LoVo (cell line): ENCODE measurements at places on chromosomes 4 and X.

- peak; percentile 49 for DNase-seq
Observed at GRCh38 chrX:12791257-12792228, at the start of gene PRPS2. Gene PRPS2, plus strand, starts transcription at chrX:12791412. Its CDS starts 86 bp downstream, at chrX:12791498.

- peak; percentile 96 for DNase-seq
Observed at GRCh38 chr4:40576651-40577480, 52.8 kb downstream of the RBM47 start.

GRCh38 chrX:53093748-53094581 is at the start of gene KANTR:
Gene KANTR, plus strand, starts transcription at chrX:53094142. Its CDS starts 30,131 bp downstream, at chrX:53124273.
- peak; percentile 89 for DNase-seq

- DNase-seq = no peak
Observed at GRCh38 chr4:152777488-152777887, 2.0 kb downstream of the TIGD4 start.

DNA sequence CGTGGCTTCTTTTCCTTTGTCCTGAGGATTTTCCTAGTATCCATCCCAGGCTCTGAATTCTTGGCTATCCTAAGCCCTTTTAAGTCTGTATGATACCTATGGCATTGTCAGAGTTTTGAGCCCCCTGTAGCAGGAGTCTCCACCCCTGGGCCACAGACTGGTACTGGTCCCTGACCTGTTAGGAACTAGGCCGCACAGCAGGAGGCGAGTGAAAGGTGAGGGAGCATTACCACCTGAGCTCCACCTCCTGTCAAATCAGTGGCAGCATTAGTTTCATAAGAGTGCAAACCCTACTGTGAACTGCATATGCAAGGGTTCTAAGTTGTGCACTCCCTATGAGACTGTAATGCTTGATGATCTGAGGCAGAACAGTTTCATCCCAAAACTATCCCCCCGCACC is 216.1 kb downstream of the RAPGEF2 start:
- DNase-seq = no peak

GRCh38 chrX:150767045-150767395 is 73.8 kb downstream of the MTMR1 start:
- no peak for DNase-seq

- no peak for DNase-seq
Observed at GRCh38 chr4:81751531-81752289, 280.0 kb upstream of the RASGEF1B start.

DNA sequence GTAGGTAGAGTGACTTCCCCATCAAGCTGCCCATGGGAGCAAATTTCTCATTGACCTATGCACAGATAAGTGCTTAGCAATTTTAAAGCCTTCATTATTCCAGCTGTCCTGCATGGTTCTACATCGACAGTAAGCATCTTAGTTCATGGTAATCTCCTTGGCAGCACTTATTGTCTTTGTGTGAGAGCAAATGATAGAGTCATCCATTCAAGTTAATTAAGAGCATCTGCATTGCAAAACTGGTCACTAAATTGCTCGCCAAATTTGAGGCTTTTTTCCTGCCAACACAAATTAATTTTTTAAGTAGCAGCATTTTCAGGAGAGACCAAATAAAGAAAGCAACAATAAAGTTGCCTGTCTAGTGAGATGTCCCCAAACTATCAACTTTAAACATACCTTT is 76.7 kb downstream of the SH3BGRL start:
- DNase-seq = no peak

DNA sequence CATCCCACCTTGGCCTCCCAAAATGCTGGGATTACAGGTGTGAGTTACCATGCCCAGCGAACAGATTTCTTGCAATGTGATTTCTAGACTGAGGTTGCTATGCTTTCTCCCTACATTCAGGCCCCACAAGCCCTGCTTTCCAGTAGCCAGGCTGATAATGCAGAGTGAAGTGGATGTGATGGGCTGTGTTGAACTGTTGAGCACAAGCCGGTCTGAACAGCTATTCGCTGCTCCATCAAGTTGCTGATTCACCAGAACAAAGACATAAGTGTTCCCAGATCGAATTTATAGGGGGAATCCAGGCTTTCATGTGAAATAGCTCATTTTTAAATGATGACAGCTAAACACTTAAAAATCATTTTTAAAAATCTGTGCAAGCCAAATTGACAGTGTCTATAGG is 8.0 kb downstream of the NIPAL1 start:
- DNase-seq = no peak

GRCh38 chr4:43682551-43682950 is 766.1 kb downstream of the KCTD8 start:
- no peak for DNase-seq

DNA sequence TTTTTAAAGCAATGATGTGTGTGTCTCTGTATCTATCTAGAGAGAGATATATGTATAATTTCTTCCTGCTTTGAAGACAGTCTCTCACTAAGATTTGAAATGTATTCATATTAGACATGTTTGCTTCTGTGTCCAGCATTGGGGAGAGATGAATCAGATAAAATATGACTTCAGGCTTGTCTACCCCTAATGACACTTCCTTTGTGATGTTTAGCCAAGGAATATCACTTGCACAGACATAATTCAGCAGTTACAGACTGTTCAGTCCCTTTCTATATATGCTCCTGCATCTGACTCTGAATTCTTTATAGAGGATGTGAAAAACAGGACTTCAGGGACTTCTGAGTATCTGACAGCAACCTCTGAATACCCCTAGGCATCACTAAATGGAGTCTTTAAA is 158.4 kb downstream of the DCLK2 start:
- no peak for DNase-seq

DNA sequence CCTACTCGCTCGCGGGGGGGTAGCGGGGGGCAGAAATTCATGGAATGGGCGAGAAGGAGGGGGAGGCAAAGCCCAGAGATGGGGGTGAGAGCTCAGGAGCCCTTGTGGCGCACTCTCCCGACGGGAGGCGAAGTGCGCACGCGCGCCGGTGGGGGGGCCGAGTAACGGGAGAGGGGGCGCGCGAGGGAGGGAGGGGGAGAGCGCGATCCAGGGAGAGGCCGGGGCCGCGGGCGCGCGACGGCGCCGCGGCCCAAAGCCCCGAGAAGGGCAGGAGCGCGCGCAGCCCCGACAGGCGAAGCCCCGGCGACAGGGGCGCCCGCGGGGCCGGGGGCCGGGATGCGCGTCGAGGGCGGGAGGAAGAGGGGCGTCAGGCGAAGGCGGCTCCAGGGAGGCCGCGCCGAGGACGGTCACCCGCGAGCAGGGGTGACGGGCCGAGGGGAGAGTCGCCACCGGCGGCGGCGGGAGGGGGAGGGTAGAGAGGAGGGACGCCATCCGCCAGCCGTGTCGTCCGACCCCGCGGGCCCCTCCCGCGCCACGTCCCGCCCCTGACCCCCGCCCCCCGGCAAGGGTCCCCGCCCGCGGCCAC is 421 bp downstream of the MECP2 start:
- peak; percentile 39 for DNase-seq

DNA sequence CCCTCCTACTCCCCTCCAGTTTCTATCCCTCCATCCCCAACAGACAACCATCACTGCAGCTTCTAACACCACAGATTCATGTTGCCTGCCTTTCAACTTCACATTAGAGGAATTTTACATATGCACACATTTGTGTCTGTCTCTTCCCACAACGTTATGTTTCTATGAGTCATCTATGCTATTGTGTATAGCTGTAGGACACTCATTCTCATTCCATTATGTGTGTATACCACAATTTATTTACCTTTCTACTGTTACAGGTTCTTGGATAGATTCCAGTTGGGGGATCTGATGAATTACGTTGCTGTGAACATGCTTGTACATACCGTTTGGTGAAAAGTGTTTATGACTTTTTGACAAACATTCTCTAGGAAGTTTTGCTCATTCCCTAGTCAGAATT is 58.8 kb upstream of the TRPC3 start:
- no peak for DNase-seq

- no peak for DNase-seq
Observed at GRCh38 chrX:16966752-16967448, 20.4 kb downstream of the REPS2 start.

DNA sequence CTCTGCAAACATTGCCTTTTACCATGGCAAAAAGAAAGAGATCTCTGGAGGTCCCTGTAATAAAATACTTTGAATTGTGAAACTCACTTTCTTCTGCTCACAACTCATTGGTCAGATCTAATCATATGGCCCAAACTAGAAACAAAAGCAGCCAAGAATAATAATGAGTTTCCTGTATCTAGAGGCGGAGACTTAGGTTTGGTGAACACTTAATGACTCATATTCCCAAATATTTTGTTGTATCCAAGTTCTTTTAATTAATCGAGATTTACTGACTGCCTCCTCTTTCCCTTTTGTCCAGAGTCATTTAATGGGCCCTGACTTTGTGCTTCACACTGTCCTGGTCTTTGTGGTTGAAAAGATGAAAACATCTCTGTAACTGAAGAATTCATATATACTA is 190.6 kb downstream of the CCSER1 start:
- DNase-seq = no peak

DNA sequence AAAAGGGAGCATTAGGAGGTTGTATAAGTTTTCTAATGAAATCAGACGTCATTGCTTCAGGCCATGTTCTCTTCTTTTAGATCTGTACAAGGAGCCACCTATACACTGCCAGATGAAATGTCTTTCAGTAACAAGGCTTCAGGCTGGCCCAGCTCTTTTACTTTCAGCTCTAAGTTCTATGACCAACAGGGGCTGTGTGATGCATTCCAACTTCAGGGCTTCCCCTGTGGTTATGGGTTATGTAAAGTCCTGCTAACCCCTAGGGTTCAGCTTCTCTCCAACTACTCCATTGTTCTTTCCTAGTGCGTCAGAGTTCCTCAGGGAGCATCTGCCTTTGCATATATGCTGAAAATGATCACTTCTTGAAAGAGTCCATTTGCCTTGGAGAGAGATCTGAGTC is 79.4 kb upstream of the TTC29 start:
- no peak for DNase-seq

DNA sequence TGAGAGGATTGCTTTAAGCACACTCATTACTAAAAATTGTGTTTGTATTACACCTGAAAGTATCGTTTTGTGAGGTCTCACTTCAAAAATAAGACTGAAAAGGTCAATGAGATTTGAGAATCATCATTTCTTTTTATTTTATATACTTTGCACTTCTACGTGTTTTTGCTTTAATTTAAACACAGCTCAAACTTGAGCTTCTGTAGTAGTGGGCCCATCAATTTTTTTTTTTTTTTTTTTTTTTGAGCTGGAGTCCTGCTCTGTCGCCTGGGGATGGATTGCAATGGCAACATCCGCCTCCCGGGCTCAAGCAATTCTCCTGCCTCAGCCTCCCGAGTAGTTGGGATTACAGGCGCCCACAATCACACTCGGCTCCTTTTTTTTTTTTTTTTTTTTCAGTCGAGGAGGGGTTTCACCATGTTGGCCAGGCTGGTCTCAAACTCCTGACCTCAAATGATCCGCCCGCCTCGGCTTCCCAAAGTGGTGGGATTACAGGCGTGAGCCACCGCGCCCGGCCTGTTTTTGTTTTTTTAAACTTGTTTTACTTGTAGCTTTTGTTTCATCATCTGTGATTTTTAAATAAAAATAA is 1.5 kb downstream of the GSTCD start:
- no peak for DNase-seq

- DNase-seq = no peak
Observed at GRCh38 chrX:9258421-9259104, 206.3 kb upstream of the TBL1X start.

DNA sequence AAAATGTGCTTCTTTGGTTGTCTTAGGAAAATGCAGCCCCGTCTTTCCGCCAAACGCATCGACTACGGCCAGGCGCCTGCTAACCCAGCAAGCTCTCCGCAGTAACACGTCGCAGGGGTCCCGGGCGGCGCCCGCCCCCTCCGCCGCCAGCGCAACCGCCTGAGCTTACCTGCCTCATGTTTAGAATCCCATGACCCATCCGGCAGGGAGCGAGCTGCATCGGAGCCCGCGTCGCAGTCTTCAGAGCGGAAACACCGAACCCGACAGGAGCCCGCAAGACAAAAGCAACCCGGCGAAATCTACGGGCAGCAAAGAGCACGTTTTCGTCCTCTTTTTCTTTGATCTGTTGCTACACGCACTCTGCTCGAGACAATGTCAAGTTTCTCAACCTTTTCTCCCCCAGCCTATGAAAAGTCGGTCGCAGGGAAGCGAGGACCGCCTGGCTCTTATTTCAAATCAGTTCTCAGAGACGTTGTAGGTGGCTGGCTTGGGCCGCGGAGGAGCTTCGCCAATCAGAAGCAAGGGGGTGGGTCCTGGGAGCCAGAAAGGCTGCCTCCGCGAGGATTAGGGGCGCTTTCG is at the start of gene MID1:
TSS of gene MID1 (minus strand) at position 465 of the 579 bp plus-strand sequence. CDS start 53,038 bp downstream, outside the sequence.
- DNase-seq = peak; percentile 38

- no peak for DNase-seq
Observed at GRCh38 chr4:107058828-107059227, 22.7 kb upstream of the DKK2 start.

GRCh38 chr4:69843932-69844331 is 16.0 kb downstream of the SULT1E1 start:
- no peak for DNase-seq

- DNase-seq = no peak
Observed at GRCh38 chr4:151908734-151909497, 148.1 kb upstream of the GATB start.

DNA sequence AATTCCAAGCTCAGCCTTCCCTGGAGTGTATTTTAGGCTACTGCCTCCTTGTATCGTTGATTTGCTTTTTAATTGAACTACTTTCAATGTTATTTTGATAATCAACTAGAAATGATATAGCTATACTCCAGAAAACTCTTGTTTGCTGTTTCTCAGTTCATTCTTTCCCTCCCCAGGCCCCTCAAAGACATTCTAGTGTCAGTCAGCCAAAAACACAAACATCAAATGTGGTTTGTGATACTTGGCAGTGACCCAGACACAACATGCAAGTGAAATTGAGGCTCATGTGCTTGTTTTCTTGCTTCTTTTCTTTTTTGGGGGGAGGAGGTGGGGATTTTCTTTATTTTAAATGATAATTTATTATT is 7.6 kb downstream of the FAT4 start:
- DNase-seq = no peak

DNA sequence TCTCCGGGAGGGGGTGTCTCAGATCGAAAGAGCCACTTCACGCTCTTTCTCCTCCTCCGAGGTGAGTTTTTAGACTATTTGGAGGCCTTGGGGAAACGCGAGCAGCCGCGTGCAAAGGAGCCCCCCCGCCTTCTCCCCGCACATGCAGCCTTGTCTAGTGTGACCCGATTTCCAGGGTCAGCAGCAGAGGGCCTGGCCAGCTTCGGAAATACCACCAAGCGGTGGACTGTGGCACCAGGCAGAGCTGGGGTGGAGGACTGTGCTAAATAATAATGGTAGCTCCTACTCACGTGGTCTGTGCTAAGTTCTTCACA is 79.3 kb upstream of the BCOR start:
- DNase-seq = no peak

GRCh38 chrX:147953976-147954375 is 27.2 kb upstream of the FMR1NB start:
- no peak for DNase-seq

DNA sequence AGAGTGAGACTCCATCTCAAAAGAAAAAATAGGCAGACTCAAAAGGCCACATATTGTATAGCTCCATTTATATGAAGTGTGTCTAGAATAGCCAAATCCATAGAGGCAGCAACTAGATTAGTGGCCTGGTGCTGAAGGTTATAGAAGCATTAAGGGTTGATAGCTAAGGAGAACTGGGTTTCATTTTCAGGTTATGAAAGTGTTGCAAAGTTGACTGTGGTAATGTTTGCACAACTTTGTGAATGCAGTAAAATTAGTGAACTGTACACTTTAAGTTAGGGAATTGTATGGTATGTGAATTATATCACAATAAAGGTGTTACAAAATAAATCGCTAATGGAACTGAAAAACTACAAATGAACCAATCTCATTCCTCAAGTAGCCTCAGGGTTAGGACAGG is 28.3 kb downstream of the TXLNG start:
- no peak for DNase-seq

- DNase-seq = no peak
Observed at GRCh38 chr4:85218756-85219155, 252.3 kb upstream of the WDFY3 start.
